T-helper 2 cell treated with Interferon-gamma antibody and Interleukin-4, amounts not matched to agents 5 μg/mL and 100 μg/mL, for 36 hours (primary cell): ENCODE measurements at places on chromosomes 2 and 18.

DNA sequence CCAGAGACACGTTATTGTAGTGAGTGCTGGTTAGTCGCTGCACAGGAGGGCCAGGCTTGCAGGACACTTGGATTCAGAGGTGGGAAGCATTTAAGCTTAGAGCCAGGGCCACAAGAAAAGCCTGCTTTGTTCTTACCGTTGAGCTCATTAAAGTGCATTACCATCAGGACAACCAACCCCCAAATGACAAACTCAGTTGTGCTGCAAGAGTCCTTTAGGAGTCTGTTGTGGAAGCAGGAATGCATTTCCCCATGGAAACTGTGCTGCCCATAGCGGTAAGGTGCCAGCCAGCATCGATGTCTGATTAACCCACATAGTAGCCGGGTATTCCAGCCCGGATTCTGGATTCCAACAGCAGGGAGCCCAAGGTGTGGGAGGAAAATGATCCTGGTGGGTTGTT lies 23.4 kb upstream of the REEP1 start:
- no peak for DNase-seq

DNA sequence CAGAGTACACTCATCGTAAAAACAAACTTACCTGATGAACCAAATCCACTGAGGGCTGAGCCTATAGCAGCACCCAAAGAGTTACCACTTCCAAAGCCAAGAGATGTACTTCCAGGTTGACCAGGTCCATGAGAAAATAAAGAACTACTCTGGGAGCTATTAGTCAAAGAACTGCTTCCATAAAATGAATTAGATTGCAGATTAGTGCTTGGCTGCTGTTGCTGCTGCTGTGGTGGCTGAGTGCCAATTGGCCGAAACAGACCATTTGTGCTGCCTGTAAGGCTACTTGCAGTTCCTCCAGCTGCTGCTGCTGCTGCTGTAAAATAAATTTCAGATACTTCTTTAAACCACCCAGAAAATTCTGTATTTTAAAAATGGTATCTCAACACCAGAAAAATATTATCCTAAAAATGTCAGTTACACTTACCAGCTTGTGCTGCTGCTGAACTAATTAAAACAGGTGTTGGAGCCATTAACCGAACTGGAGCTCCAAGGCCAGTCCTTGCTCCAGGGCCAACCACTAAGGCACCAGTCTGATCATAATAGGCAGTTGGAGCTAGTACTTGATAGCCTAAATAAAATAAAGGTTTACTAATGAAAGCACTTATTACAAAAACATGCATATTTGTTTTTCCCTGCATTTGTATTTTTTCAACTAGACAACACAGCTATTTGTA lies 58.1 kb upstream of the SDC1 start:
- DNase-seq, result no peak

GRCh38 chr18:57051021-57051656 lies 95.7 kb upstream of the BOD1L2 start:
- DNase-seq, result no peak

- no peak for DNase-seq
Observed at GRCh38 chr18:14015416-14015815, 100.1 kb upstream of the MC2R start.

DNA sequence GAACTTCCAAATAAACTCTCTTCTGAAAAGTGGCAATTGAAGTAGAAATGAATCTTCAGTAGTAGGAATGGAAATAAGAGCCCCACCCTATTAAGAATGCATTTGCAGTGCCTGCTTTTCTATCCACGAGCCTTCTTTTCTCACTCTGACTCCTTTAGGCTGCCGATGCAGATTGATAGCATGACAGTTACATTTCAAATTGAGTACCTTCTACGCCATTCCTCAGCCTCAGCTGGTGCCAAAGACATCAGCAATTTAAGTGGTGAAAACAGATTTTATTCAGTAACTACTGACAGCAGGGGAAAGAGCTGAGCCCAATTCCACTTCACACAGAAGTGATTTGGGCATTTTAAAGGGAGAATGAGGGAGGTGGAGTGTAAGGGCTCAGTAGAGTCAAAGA lies 85.5 kb downstream of the PTH2R start:
- no peak for DNase-seq

DNA sequence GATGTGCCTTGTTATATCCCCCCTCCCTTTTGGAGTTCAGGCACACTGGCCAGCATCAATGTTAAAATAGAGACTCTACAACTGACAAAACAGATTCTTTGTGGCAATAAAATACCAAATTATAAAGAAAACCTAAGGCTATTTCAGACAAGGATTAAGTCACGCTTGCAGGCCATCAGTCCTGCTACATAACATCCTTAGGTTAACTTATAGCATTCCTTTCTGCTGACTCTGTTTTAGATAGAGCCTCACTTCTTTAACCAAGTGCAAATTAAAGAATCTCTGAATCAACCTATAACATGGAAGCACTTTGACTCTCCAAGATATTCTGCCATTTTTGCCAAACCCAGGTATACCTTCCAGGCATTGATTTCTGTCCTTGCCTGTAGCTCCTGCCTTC lies 784.6 kb downstream of the RNF144A start:
- DNase-seq, result no peak

DNA sequence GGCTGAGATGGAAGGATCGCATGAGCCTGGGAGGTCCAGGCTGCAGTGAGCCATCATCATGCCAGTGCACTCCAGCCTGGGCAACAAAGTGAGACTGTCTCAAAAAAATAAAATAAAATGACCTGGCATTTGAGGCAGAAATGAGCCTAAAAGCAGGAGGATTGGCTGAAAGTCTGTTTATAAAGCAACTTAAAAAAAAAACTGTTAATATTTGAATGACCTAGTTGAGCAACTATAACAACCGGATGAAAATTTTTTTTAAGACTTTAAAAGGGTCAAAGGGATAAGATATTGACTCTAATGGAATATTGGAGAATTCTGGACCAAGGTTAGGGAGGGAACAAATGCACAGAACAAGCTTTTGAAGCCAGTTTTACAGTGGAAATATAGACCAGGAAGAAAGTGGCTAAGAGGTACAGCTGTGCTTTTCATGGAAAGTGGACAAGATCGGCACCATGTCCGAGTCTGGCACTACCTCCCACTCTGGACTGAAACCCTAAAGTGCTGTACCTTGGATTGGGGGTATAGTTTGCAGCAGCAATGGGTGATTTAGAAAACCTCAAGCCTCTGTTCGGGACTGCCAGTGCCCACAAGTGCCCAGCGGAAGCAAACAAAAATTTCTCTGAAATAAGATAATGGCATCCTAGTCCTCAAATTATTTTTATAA lies 33.2 kb upstream of the ELAC1 start:
- DNase-seq, result no peak

DNA sequence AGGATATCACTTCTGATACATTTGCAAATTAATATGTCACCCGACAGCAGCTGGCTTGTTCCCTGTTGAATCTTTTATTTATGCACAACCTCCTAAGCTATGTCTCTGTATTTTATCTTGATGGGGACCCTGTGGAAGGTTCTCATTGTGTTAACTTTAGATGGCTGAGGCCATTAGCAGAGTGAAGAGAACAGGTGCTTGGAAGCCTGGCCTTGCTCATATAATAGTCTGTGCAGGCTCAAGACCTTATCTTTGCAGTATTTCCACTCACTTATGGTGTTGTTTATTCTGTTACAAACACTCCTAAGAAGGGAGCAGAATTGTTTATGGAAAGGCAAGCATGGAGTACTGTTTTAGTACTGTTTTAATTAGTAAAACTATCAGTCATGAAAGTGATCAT lies 107.6 kb downstream of the SETBP1 start:
- no peak for DNase-seq

GRCh38 chr2:141728886-141729285 lies 401.9 kb downstream of the LRP1B start:
- no peak for DNase-seq

- no peak for DNase-seq
Observed at GRCh38 chr18:7492385-7492784, 74.7 kb upstream of the PTPRM start.

DNA sequence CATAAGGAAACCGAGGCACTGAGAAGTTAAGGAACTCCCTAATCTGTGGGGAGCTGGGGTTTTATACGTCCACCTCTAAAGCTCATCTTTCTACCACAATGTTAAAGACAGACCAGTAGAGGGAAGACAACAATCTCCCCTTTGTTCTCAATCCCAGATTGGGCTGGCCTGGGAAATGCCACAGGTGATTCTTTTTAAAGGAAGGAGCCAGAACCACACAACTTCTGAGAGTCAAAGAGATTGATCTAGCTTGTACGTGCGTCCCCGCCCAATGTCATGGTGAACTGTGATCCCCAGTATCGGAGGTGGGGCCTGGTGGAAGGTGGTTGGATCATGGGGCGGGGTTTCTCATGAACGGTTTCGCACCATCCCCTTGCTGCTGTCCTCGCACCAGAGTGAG lies 81.8 kb upstream of the LCLAT1 start:
- DNase-seq, result no peak

DNA sequence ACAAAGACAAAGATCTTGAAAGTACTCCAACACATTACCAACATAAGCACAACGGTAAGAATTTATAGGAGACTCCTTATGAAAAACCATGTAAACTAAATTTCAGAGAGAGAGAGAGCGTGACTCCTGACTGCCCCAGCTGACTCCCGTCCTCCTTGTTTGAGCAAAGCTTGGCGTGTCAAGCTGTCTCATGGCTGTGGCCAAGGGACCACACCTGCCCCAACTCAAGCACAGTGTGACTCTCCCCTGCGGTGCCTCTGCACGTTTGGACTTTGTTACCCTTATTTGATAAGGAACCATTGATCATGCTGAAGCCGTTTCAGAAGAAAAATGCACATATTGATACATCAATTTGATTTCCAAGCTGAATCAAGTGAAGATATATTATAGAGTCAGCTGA lies 124.8 kb downstream of the COL6A3 start:
- no peak for DNase-seq

DNA sequence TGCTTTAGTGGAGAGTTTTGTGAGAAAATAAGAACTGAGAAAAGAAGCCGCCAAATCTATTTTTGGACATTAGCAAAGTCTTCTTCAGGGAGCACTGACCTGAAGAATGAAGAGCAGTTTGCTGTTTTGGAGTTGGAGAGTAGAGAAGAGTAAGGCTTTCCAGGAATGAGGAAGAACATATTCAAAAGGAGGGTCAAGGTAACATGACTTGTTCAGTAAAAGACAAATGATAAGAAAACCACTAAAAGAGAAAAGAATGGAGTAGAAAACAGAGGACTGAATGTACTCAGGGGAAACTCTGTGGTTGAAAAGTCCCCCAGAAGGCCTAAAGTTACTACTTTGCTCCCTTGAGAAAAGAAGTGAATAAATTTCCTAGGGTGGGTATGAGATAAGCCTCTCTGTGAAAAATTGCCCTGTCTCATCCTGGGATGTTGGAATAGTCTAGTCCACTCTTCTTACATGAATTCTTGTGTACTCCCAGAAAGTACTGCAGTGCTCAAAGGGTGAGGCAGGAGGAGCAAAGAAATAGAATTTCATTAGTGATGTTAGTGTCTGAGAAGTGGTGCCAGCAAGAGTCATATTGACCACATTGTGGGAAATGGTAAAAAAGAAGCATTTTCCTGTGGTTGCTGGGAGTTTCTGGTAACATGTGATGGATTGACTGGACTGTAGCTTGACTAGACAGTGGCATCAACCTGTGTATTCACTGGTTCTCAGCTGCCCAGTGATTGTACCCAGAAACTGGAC lies 27.8 kb downstream of the MBD5 start:
- DNase-seq, result no peak

GRCh38 chr2:160253440-160254188 lies 53.5 kb upstream of the ITGB6 start:
- DNase-seq, result no peak

- no peak for DNase-seq
Observed at GRCh38 chr2:102063487-102063911, 71.7 kb downstream of the IL1R2 start.

GRCh38 chr18:23743733-23744333 lies 54.6 kb downstream of the LAMA3 start:
- no peak for DNase-seq

DNA sequence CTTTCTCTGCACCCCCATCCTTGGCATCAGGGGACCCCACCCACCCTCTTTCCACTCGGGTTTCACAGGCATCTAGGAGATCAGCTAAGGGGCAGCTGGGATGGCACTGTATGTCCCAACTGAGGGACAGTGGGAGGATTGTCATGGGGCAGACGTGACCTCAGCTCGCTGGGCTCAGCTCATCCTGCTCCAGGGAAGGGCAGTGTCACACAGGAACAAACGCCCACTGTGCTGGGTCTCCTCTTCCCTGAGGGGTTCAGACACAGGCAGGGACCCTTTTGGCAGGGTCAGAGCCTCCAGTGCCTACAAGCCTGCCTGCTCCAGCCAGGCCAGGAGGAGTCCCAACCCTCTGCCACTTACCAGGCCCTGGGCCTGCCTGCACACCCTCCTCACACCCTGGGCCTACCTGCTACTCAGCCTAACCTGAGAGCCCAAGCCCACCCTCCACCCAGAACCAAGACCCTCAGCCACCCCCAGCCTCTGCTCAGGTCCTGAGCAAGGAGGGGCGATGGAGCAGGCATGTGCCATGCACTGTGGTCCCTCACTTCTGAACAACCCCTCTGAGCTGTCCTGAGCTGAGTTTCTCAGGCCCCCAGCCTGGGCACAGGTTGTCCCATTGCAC lies 68.2 kb downstream of the HS1BP3 start:
- no peak for DNase-seq

- no peak for DNase-seq
Observed at GRCh38 chr2:218895759-218896500, 15.3 kb downstream of the WNT10A start.

- DNase-seq, result no peak
Observed at GRCh38 chr2:174610243-174610995, 12.8 kb upstream of the WIPF1 start.

DNA sequence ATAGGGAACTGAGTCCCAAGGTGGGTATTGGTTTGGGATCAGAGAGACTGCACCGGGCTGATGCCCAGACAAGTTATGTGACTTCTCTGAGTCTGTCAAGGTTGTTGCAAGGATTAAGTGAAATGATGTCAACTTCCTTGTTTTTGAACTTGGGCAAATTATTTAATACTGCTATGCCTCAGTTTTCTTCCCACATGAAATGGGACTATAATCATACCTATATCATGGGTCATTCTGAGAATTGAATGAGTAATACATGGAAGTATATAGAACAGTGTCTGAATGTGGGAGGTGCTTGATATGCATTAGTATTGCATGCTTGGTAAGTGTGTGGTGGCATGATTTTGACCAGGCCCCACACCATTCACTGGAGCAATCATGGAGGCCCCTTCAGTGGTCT lies 99.0 kb downstream of the PRKCE start:
- no peak for DNase-seq

DNA sequence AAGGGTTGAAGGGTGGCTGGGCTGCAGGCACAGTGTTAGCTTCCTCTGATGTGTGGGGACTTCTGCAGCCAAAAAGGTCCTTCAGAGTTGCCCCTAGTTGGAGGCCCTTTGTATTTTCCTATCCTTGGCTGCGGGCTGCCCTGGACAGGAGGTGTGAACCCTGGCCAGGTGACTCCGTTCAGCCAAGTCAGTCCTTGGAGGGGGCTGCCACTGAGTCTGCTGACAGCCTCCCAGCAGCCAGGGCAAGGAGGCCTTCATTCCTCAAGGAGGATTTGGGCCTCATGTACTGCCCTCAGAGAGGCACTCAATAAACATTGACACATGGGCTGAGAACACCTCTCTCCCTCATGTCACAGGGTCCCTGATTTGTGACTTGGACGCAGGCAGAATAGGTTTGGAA lies 62.4 kb downstream of the MAPK4 start:
- no peak for DNase-seq
